ENCODE measurements at places on chromosomes 6 and 20.
A peak's percentile ranks its signal among the peaks of the same experiment; 100 is the strongest.

DNA sequence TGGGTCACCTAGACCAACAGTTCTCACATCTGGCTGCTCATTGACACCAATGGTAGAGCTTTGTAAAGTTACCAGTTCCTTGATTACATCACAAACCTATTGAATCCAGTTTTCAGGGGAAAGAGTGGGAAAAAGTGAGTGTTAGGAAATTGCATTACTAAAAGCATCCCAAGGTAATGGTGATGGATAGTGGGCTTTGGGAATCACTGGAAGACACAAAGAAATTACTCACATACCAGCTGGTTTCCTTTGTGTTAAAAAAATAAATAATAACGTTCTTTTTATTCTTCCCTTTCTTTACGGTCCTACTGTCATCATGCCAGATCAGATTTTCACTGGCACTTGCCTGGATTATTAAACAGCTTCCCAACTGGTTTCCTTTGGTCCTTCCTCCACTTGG, 370.7 kb downstream of the RFPL4B start:
- DNase-seq, result no peak

GRCh38 chr6:150684714-150685459, 85.2 kb downstream of the PLEKHG1 start:
- no peak for DNase-seq

DNA sequence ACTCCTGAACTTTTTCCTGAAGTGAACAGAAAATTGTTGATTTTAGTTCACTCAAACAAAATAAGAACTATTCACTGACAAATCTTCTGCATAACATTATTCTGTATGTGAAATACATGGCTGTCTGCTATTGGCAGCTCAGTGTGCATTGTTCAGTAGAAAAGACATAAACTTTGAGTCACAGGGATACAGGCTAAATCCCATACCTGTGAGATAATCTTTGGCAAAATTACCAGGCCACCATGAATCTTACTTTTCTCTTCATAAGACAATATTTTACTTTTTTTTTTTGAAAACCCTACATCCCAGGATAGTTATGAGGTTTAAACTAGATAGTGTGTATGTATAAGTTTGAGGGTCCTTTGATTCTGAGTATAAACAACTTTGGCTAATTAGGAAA, 224.8 kb downstream of the GRM1 start:
- no peak for DNase-seq

GRCh38 chr20:59777814-59778575, 155.4 kb downstream of the SYCP2 start:
- DNase-seq, result no peak

- DNase-seq, result no peak
Measured at GRCh38 chr6:16097382-16098171, 31.3 kb upstream of the MYLIP start.

DNA sequence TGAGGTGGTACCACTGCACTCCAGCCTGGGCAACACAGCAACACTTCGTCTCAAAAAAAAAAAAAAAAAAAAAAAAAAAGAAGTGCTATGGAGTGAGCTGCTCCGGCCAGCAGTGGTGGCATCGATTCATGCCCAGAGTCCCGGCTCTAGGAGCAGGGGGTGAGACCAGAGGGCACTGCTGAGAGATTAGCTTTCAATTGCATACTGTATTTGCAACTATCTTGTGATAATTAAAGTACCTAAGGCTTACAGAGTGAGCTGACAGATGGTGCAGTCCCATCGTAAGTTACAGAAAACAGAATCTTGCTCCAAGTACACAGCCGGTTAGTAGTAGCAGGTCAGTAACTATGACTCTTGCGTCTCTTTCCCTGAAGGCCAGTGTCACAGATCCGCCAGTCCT, 31.5 kb downstream of the TMEM14B start:
- no peak for DNase-seq

- no peak for DNase-seq
Measured at GRCh38 chr6:135115411-135115810, 60.8 kb upstream of the HBS1L start.

DNA sequence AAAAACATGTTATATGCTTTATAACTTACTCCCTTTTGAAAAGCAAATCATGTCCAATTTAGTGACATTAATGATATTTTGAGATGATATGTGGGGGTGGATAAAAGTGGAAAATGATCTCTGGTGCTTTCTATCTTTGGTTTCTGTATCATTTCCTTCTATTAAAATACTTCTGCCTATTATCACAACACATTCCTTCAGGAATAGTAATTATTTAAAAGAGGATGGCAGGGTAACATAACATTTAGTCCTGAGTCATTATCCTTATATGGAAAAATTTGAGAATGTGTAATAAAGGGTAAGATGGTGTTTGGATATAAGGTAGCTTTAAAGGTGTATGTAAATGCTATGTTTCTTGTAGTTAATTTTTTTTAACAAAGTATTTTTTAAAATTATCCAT, 657.7 kb downstream of the PHF3 start:
- DNase-seq, result no peak

DNA sequence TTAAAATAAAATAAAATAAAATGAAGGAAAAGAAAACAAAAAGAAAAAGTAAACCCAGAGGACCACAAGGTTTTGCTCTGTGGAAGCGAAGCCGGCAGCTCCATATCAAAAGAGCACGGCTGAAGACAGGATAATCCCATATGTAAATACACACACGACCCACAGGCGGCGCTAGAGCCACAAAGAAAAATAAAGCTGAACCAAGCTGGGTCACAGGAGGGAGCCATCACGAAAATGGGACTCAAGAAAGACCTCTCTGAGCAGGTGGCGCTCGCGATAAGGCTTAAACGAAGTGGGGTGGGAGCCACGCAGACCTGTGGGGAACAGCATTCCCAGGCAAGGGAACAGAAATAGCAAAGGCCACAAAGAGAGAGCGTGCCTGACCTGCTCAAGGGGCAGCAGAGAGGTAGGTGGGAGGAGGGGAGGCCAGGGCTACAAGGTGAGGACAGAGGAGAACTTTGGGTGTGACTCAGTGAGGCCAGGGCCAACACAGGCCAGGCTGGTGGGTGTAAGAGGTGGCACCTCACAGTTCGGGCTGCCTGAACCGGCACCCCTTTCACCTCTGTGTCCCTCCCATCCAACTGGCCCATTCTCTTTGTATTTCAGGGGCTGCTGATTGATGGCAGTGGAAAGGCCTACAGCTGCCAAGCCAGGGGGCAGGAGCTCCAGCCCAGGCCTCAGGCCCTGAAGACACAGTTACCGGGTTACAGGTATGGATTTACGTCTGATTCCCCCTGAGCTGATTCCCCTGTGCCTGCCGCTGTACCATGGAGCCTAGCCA, 26.0 kb downstream of the PTGIS start:
- peak; percentile 85 for DNase-seq

GRCh38 chr6:122872311-122872710, 83.3 kb downstream of the SMPDL3A start:
- no peak for DNase-seq

- DNase-seq, result no peak
Measured at GRCh38 chr6:3451498-3451897, 5.4 kb downstream of the SLC22A23 start.

DNA sequence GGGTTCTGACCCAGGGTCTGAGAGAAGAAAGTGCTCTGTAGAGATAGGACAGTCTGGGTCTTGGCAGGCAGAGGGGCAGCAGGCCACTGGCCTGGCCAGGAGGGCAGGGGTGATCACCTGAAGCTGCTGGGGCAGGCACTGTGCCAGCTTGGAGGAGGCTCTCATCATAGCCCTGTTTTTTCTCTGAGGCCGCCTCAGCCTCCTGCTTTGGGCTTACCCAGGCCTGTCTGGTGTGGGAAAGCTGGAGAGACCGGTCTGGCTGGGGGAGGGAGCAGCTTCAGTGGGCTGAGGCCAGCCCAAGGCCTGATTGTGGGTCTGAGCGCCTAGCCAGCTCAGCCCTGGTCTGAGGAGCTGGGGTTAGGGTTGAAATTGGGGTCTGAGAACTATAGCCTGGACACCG, 3.9 kb downstream of the LPIN3 start:
- DNase-seq, result no peak

- DNase-seq, result peak; percentile 89
Measured at GRCh38 chr6:33840048-33840926, 36.5 kb upstream of the MLN start.

DNA sequence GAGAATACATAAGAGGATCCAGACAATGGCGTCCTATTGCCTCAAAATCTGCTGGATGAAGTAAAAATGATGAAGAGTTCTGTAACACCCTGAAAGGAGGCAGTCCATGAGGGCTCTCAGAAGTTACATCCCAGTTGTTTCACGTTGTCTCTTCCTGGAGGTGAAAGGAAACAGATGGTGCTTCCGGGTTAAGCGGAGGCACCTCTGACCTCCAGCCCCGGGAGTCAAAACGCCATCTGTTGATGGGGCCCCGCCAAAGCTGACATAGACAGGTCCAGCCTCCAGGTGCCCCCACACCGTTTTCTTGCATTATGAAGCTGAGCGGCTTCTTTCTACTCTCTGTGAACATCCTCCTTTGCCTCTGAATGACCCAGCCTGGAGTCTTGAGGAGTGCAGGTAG, 9.5 kb downstream of the SEMG2 start:
- no peak for DNase-seq

DNA sequence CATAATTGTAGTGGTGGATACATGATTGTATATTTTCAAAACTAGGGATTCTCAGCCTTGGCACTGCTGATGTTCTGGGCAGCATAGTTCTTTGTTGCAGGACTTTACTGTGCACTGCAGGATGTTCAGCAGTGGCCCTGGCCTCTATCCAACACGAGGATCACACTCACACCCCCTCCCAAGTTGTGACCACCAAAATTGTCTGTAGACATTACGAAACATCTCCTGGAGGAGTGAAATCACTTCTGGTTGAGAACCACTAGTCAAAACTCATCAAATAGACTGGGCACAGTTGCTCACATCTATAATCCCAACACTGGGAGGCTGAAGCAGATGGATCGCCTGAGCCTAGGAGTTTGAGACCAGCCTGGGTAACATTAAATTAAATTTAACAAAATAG, 123.1 kb upstream of the CDYL start:
- no peak for DNase-seq

- DNase-seq, result no peak
Measured at GRCh38 chr6:46184114-46184513, 13.3 kb upstream of the ENPP5 start.

DNA sequence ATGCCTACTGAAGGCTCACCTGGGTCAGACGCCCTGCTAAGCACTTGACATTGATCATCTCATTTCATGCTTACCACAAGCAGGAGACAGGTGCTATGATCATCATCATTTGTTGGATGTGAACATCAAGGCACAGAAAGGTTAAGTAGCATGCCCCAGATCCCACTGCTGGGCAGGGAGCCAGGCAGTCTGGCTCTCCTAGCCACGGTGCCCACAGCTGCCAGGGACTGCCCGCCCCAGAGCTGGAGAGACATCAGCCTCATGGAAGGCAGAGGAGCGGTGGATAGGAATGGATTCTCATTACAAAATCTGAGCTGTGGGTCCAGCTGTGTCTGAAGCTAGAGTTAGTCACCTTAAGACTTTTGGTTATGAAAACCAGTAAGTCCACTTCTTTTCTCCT, 3.6 kb downstream of the SULF2 start:
- DNase-seq, result no peak

DNA sequence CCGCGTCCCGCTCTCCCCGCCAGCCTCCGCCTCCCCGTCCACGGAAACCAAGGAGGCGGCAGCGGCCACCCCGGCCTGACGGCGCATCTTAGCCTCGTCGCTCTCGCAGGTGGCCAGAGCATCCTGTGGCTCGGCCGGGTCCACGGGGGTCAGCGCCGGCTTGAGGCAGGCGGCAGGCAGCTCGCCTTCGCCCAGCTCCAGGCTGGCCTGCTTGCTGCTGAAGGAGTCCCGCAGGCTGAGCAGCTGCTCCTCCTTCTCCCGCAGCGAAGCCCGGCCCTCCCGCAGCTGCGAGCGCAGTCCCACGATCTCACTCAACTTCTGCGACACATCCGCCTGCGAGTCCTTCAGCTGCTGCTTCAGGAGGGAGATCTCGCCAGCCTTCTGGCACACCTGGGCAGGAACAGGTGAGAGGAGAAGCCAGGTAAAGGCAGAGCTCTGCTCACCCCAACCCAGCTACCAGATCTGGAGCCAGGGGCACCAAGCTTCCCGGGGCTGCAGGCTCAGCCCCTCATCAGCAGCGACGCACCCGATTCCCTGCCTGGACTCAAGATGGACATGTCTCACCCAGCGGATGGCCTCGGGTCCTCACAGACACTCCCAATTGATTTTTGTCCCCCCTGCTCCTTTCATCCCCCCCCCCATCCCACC, 5.2 kb upstream of the FASTKD5 start:
- DNase-seq, result no peak

GRCh38 chr6:144793744-144794143, 508.6 kb downstream of the UTRN start:
- DNase-seq, result no peak

- DNase-seq, result no peak
Measured at GRCh38 chr6:102981490-102982015, 1588.0 kb downstream of the GRIK2 start.

DNA sequence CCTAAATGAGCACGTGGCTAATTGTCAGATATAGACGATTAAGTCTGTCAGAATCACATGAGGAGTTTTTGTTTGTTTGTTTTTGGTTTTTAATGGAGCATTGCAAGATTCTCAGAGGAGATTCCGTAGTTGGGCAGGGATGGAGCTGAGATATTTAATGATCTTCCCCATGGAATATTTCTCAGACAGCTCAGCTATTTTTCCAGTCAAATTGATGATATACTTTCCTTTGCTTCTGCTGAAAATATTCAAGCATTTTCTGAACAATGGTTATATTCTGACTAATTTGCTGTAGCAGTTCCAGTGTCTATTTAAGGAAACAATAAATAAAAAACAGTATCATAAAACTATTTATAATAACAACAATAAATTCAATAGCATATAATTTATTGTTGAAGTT, 348.4 kb downstream of the KIF16B start:
- no peak for DNase-seq

- DNase-seq, result no peak
Measured at GRCh38 chr6:24936641-24937317, 1.0 kb upstream of the RIPOR2 start.

GRCh38 chr6:51166914-51167313, 348.2 kb downstream of the TFAP2B start:
- DNase-seq, result peak; percentile 3

DNA sequence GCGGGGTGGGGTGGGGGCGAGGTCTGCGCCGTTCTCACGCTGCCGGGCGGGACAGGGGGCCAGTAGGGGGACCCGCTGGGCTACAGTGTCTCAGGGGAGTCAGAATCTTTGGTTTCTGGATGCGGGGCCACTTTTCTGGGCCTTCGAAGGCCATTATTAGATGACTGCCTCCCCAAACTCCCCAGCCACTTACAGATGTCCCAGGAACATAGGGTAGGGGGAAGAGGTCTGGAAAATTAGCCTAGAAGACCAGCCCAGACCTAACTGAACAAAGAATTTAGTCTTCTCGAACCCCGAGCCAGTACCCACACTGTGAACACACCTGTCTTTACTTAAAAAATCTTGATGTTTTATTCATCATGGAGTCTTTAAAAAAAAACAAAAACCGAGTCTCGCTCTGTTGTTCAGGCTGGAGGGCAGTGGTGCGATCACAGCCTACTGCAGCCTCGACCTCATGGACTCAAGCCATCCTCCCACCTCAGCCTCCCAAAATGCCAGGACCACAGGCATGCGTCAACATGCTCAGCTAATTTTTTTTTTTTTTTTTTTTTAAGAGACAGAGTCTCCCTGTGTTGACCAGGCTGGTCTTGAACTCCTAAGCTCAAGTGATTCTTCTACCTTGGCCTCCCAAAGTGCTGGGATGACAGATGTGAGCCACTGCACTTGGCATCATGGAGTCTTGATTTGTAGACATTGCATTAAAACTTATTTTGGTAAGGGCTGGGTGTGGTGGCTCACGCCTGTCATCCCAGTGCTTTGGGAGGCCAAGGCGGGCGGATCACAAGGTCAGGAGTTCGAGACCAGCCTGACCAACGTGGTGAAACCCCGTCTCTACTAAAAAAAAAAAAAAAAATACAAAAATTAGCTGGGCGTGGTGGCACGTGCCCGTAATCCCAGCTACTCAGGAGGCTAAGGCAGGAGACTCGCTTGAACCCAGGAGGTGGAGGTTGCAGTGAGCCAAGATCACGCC, 3.3 kb upstream of the SLC29A1 start:
- DNase-seq, result no peak
